NCI-H1417 (cell line): ENCODE measurements at places on chromosomes 16 and 17.

DNA sequence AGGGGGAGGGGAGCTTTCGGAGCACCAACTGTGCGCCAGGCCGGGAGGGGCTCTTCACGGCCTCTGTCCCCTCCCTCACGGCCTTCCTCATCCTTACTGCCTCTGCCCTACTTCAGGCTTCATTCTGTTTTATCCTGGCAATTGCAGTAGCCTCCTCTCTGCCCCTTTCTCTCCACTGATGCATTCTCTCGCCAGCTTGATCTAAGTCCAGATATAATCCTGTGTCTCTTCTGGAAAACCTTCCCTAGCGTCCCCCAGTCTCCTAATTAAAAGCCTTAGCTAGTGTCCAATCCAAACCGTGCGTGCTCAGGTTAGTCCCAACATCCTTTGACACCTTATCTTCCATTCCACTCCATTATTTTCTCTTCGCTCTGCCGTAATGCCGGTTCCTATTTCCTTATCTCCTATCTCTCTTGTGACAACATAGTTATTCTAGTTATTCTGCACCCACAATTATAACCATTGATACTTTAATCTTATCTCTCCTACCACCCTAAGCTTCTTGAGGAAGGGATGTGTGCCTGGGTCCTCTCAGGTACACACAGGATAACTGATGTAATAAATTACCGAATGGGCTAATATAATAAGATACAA lies 869 bp downstream of the ZNF48 start:
- DNase-seq, result no peak

- no peak for DNase-seq
Observed at GRCh38 chr16:80968386-80969113, 38.1 kb downstream of the CMC2 start.

GRCh38 chr16:4520913-4521312 lies 17.7 kb downstream of the CDIP1 start:
- DNase-seq, result no peak

DNA sequence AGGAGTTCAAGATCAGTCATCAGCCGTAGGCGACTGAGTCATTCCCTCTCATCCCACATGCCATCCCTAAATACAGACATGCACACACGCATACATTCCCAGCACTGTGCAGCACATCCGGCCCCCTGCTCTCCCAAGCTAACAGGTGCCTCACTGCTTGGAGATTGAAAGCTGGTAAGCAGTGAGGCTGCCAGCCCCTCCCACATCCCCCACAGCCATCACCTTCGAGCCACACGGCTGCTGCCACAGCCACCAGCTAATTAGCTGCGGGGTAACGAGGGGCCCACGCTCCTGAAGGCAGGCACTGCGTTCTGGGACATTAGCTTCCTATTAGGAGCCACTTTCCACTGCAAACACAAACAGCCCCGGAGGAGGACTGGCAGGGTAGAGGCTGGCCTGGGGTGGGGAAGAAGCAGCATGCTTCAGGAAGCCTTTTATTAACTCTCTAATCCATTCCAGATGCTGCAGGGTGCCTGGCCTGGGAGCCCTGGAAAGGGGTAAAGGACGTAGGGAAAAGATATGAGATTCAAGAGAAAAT lies 179.6 kb downstream of the CCT6B start:
- peak; percentile 7 for DNase-seq

DNA sequence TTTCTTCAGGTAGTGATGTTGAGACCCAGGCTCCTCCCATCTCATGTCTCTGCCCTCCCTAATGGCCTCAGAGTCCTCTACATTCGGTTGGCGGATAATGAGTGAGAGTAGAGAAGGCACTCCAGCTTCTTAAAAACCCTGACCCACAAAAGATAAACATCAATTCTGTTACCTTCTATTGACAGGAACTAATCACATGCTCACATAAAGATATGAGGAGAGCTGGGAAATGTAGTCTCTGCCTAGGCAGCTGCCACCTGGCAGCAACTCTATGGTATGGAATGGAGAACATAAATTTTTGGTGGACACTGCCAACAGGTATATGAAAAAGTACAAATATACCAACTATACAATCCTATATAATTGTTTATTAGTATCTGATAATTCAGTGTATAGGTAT lies 110.7 kb upstream of the HLF start:
- peak; percentile 55 for DNase-seq

DNA sequence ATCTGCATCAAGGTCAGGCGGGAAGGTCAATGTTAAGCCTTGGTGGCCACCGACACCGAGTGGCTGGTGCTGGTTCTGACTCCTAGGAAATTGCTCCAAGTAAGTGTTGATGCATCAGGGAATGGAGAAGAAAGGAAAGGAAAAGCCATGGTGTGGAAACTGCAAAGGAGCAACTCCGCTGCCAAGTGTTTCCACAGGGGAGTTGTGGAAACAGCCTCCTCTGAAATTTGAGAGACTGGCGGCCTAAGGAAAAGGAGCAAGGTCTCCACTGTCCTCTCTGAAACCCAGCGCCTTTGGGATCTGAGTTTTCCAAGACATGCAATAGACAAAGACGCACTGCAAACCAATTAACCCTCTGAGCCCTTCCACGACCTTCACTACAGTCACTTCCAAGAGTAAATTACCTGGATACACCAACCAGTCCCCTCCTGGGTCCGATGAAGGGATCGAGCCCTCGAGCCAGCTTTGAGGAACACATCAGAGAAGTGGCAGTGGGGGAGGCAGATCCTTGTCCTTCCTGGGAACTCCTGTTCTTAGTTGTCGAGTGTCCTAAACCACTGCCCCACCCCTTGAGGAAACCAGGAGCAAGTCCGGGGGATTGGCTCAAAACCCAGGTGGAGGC lies 51.1 kb downstream of the SRL start:
- no peak for DNase-seq

DNA sequence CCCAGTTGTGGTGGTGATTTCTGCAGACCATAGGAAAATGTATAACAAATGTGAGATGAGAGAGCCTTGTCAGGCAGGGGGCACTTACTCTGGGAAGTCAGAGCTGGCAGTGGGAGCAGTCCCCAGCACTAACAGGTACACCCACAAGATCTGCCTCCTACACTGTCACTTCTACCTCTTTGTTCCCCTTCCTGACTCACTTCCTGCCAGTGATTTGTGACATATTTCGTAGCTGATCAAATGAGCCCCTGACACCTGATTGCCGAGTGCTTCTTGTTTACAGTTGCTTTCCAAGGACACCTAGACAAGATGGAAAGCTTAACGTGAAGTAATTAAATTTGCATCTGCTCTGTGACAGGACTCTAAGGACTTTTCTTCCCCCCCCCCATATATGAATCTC lies 40.5 kb downstream of the FTO start:
- peak; percentile 49 for DNase-seq

DNA sequence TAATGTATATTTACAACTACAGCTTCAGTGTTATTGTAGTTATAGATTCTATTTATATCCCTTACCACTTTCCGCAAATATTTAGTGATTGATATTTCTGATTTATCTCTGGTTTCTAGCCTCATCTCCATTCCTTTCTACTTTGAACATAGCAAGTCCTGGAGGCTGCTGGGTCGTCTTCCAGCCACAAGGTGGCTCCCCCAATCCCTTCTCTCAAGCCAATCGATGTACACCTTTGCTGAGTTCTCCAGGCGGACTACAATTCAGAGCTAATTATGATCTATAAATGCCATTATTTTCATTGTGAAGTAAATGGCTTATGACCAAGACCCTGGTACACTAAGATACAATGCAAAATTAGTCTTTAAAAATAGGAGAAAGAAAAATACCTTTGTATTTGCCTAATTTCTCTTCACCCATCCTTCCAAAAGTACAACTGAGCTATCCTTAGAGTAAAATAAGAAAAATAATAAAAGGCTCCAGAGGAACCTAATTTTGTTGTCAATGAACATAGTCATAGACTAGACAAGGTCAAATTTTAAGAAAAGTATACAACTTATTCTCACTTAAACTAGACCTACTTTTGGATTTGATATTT lies 122.1 kb downstream of the SKAP1 start:
- DNase-seq, result peak; percentile 56

DNA sequence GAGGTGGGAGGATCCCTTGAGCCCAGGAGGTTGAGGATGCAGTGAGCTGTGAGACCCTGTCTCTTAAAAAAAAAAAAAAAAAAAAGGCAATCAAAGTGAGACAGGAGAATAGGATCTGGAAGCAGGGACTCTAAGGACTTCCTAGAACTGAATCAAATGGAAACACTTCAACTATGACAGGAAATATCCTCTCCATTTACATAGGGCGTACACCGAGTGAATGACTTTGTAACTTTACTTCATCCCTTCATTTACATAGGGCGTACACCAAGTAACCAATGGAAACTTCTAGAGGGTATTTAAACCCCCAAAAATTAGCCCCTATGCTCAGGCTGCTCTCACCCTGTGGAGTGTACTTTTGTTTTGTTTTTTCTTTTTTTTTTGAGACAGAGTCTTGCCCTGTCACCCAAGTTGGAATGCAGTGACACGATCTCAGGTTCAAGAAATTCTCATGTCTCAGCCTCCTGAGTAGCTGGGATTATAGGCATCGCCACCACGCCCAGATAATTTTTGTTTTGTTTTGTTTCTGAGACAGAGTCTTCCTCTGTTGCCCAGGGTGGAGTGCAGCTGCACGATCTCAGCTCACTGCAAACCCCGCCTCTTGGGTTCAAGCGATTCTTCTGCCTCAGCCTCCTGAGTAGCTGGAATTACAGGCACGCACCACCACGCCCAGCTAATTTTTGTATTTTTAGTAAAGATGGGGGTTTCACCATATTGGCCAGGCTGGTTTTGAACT lies 9.6 kb upstream of the PRPSAP1 start:
- DNase-seq, result no peak
